GM12865 (cell line): ENCODE measurements at places on chromosomes 2 and 18.

GRCh38 chr2:53820711-53821110 is 33.9 kb downstream of the ERLEC1 start:
- DNase-seq = no peak

- no peak for DNase-seq
Observed at GRCh38 chr2:156489750-156490465, 53.7 kb downstream of the GPD2 start.

DNA sequence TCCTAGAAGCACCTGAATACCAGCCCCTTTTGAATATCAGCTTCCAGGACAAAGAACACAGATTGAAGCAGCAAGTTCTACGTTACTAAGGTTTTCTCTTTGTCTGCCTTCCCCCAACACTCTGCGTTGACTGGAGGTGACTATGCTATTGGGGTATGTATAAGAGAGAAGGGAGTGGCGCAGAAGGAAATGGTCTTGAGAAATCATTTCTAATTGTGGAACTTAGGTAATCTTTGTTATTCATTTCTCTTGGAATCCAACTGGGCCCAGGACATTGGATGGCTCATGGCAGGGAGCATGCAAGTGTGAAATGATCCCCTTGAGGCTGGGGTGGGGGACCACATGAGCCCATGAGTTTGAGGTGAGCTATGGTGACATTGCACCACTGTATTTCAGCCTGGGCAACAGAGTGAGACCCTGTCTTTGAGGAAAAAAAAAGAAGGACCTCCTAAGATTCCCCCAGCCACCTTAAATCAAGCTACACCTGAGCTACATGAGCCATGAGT is 29.7 kb downstream of the XDH start:
- no peak for DNase-seq

DNA sequence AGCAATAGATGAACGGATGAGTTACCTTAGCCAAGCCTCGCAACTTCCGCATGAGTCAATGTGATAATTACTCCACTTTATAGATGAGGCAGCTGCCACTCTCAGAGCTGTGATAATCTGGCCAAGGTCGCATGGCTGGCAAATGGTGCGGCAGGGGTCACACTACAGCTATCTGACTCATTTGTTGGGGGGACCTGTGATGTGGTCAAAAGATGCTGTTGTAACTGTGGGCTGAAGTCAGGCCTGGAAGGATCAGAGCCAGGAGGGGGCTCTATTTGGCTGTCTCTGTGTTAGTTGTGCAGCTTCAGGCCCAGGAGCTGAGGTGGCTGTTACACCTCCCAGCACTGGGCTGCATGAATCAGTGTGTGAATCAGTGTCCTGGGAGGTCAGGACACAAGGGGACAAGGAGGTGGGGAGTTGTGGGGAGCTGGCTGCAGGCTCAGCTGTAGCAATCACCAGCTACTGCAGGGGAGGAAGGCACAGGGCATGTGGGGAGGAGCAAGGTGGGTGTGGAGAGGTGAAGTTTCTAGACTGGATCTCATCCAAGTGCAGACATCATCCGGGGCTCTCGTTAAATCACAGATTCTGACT is 33.1 kb downstream of the NGEF start:
- no peak for DNase-seq

GRCh38 chr2:28270456-28271152 is 122.1 kb upstream of the FOSL2 start:
- no peak for DNase-seq

- DNase-seq = peak; percentile 46
Observed at GRCh38 chr2:11466307-11467128, 557 bp upstream of the E2F6 start.

- DNase-seq = no peak
Observed at GRCh38 chr2:230090967-230091366, 22.2 kb upstream of the SLC16A14 start.

DNA sequence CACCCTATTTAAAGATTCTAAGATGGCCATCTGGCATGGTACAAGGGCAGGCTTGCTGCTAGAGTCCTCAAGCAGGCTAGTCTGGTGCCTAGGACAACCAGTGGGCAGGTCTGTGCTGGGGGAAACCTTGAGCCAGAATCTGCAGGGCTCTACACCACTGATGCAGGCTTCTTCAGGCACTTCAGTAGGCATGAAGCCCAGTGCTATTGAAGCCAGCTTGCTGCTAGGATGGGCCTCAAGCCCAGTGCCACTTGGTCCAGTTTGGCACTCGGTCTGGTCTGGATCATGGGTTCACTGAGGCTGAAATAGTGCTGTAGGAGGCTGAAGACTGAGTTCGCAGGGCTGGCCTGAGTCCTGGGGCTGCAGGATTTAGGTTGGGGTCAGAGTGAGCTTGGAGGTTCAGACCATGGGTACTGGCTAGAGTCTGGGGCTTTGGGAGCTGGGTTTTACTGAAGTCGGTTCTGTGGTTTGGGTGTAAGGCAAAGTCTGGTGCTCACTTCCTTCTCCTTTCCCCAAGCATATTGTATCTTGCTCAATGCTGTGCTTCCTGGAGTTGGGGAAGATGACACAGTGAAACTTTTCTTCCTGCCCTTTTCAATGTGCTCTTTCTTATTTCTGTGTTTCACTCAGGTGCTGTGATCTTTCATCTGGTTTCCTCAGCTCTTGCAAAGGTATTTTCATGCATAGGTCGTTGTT is 41.2 kb downstream of the SP100 start:
- DNase-seq = peak; percentile 38

- no peak for DNase-seq
Observed at GRCh38 chr18:59140302-59140885, 710 bp downstream of the SEC11C start.

- DNase-seq = no peak
Observed at GRCh38 chr2:210536973-210537650, 19.3 kb upstream of the CPS1 start.

- no peak for DNase-seq
Observed at GRCh38 chr18:55090564-55091188, 131.4 kb upstream of the CCDC68 start.

- DNase-seq = no peak
Observed at GRCh38 chr2:164510895-164511294, 110.4 kb downstream of the GRB14 start.

DNA sequence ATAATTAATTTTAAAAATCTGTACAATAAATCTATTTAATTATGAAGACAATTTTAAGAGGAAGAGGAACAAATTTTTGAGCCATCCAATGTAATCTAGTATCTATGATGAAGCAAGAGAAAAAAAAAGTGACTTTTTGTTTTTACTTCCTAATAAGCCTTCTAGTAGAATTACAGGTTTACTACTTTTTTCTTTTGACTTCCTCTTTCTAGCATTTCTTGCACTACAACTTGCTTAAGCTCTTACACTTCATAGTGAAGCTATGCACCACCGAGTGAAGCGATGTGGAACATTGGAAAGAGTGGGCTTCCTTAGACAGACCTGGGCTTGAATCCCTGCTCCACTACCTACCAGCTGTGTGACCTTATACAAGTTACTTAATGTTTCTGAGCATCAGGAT is 2.1 kb downstream of the SERPINB2 start:
- no peak for DNase-seq

DNA sequence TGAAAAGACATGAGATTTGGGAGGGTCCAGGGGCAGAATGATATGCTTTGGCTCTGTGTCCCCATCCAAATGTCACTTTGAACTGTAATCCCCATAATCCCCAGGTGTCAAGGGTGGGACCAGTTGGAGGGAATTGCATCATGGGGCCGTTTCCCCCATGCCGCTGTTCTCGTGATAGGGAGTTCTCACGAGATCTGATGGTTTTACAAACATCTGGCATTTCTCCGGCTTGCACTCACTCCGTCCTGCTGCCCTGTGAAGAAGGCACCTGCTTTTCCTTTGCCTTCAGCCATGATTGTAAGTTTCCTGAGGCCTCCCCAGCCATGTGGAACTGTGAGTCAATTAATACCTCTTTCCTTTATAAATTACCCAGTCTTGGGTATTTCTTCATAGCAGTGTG is 51.4 kb downstream of the LPIN1 start:
- no peak for DNase-seq

DNA sequence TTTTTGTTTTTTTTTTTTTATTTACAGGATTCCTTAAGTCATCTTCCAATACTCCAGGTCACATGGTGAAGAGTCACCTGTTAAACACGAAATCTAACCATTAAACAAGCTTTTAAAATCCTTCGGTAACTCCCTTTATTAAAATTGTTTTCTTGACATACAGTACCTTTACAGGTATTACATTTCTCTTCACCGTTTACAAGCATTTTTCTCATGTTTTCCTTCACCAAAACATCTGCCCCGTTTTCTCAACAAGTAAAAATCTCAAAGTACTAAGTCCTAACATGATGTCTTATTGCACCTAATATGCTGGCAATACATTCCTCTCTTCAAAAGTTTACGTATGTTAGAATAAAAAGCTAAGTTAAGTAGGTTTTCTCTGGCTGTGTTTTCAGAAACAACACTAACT is 1.1 kb downstream of the PUM2 start:
- no peak for DNase-seq

DNA sequence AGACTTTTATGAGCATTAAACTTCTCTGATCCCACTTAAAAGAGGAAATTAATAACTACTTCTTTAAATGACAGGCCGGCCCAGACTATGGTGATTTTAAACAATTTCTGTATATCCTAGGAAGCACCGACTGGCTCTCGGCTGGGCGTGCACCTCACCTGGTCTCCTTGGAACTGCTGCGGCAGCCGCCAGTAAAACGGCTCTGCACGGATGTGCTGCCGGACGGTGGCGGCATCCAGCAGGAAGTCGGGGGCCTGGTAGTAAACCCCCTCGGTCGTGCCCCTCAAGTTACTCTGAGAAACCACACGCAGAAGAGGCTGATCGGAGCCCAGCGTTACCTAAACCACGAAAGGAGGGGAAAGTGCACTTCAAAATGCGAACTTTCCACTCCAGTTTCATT is 106.5 kb downstream of the LAMA1 start:
- DNase-seq = no peak

DNA sequence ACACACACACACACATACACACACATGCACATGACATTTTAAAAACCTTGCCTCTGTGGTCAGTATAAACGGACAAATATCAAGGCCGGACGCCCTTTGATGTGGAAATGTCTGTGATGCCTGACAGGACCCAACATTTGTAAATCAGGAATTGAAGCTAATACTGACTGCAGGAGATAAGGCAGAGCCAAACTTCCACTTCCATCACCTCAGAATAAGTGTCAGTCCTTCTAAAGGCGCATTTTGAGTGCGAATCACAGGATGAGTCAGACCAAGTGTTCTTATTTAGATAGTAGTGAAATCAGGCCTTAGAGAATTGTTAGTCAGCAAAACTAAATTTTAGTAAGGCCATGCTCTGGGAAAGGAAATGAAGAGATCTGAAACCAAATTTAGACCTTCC is 211.7 kb upstream of the LRATD1 start:
- peak; percentile 56 for DNase-seq

DNA sequence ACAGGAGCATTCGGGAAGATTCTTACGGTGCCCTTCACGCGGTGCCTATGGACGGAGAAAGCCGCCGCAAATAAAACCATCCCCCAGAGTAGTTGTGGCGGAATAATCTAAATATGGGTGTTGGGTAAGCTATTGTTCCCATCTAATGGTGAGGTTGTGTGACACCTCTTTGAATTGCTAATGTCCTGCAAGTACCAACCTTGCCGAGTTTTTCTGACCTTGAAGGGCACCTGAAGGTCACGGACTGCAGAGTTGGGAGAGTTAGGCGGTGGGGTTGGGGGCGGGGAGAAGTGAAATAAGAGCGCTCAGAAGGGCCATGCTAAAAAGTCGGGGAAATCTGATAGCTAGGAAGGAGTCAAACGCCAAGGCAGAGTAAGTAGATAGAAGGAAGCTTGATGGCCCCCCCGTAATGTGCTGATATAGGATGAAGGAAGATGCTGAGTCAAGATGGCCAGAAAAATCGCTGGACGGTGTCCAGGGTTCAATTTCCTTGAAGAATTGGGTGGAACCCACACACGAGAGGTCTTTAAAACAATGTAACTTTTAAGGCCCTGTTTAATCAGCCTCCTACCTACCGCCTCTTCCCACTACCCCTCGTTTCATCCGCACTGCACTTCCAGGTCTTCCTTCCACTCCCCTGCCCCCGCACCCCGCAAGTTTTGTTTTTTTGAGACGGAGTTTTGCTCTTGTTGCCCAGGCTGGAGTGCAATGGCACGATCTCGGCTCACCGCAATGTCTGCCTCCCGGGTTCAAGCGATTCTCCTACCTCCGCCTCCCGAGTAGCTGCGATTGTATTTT is 600 bp downstream of the KATNAL2 start:
- DNase-seq = peak; percentile 52

DNA sequence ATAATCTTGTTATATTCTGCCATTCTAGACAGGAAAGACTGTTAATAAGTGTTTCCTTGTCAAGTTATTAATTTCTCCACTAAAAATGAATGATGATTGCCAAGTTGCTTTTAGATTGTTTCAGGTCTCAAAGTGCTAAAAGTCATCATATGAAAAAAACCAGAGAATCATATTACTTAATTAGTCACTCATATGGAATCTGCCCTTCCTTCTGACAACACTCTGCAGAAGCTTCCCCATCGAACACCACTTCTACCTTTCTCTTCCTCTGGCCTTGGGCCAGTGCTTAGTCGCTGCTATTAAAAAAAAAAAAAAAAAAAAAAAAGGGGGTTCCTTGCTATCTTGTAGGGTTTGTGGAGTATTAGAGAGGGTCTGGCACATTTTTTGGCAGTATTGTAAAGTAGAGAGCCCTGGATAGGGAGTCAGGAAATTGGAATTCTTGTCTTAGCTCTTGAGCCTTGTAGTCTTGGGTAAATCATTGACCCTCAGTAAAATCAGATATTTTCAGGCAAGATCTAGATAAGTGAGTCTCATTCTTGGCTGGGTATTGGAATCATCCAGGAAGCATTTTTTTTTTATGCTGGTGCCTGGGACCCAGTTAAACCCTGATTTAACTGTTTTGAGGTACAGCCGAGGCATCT is 141.7 kb upstream of the CCDC68 start:
- DNase-seq = no peak

- DNase-seq = no peak
Observed at GRCh38 chr2:109558076-109558882, 55.5 kb downstream of the SEPTIN10 start.

DNA sequence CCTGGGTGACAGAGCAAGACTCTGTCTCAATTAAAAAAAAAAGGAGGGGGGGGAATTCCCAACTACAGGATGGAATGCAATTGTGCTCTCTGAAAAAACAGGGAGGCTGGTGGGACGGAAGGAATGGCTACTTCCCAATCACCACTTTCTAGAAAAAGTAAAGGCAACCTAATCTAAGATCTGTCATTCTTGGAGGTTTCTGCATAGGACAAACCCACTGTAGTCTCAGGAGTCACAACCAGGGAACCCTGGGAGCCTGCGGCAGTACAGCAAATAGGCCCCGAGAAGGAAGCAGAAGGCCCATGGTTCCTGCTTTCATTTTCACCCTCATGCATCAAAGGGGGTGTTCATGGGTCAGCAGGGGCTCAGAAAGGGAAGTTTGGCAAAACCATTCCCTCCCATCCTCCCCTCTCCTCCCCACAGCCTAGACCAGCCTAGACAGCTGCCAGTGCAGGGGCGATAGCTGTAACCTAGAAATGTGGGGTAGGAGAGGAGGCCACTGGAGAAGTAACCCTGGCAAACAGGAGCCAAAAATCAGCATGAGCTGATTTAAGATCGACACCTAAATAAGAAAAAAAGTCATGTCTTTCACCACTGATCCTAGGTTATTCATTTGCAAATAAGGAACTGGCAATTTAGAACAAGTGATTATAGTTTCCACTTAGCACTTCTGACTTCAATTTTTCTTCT is 48.0 kb downstream of the TRABD2A start:
- peak; percentile 46 for DNase-seq

- no peak for DNase-seq
Observed at GRCh38 chr18:59993560-59993959, 93.8 kb downstream of the PMAIP1 start.

- DNase-seq = peak; percentile 61
Observed at GRCh38 chr2:188078534-188078933, 213.1 kb upstream of the GULP1 start.
